ENCODE measurements at places on chromosomes 7 and 10.

DNA sequence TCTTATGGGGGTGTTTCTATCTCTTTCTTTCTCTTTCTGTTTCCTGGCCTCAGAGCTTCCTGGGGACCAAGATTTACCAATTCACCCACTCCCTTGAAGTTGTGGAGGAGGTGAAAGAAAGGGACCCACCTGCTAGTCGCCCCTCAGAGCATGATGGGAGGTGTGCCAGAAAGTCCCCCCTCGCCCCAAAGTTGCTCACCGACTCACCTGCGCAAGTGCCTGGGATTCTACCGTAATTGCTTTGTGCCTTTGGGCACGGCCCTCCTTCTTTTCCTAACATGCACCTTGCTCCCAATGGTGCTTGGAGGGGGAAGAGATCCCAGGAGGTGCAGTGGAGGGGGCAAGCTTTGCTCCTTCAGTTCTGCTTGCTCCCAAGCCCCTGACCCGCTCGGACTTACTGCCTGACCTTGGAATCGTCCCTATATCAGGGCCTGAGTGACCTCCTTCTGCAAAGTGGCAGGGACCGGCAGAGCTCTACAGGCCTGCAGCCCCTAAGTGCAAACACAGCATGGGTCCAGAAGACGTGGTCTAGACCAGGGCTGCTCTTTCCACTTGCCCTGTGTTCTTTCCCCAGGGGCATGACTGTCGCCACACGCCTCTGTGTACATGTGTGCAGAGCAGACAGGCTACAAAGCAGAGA, 12.2 kb downstream of the AQP1 start:
- no peak for DNase-seq

DNA sequence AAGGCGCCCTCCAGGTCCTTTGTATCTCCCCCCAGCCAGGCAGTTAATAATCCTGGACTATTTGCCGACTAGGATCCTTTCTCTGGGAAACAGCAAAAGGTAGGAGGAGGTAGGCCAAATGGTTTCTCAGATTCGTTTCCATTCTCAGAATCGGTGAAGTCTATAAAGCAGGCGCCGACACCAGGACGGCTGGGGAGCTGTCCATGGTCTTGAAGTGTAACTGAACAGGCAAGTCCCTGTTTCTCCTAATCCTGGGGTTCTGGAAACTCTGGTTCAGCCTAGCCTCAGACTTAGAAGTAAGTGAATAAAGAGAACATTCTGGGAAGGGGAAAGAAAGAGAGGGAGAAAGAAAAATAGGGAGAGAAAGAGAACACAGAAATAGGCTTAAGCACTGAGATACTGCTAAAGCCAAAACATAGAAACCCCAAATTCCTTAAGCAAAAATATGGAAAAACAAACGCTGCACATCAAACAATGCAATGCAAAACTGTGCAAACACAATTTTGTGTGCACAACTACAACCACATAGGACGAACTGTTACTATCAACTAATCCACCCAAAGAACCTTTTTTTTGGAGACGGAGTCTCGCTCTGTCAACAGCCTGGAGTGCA, 11.1 kb upstream of the INA start:
- DNase-seq, result no peak

DNA sequence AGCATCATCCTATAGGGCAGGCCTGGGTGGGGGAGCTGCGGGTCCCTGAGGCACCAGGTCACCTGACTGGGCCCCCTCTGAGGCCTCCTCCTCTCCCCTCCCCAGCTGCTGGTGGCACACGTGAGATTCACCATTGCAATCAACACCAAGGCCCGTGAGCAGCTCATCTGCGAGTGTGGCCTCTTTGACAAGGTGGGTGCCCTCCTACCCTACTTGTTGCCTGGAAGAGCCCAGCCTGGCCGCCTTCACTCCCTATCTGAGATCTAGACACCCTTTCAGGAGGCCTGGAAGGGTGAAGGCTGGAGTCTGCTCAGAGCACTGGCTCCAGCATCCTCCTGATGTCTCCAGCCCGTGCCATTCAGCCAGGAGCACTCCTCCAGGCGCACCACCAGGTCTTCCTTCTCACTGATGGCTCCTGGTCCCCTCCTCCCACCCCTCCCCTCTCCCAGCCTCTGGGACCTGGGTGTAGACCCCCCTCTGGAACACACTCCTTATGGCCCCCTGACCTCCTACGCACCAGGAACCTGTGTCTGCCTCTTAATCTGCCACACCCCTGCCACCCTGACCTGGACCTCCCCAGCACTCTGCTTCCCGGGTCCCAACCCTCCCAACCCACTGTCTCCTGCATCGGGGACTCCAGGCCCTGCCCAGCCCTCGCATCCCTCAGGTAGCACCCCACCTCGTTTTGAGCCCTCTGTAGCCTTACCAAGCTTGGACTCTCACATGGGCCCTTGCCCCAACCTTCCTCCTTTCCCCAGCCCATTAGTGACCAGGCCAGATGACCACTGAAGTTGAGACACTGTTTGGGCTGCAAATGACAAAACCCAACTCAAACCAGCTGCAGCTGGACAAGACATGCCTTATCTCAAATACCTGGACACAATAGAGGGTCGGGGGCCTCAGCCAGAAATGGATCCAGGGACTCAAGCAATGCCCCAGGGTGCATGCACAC, 67.5 kb downstream of the ALOX5 start:
- no peak for DNase-seq

DNA sequence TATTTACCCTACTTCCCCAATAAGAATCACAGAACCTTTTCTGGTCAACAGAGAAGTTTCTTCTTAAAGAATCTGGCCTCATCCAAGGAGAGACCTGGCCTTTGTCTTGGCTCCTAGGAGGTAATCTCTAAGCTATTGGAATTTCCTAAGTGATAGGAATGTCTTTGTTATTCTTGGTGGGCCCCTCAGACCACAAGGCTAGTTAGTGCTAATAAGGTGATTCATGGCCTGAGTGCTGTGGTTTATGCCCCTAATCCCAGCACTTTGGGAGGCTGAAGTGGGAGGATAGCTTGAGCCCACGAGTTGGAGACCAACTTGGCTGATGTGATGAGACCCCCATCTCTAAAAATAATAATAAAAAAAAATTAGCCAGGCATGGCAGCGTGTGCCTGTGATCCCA, 60.0 kb upstream of the CYP2C18 start:
- DNase-seq, result no peak

DNA sequence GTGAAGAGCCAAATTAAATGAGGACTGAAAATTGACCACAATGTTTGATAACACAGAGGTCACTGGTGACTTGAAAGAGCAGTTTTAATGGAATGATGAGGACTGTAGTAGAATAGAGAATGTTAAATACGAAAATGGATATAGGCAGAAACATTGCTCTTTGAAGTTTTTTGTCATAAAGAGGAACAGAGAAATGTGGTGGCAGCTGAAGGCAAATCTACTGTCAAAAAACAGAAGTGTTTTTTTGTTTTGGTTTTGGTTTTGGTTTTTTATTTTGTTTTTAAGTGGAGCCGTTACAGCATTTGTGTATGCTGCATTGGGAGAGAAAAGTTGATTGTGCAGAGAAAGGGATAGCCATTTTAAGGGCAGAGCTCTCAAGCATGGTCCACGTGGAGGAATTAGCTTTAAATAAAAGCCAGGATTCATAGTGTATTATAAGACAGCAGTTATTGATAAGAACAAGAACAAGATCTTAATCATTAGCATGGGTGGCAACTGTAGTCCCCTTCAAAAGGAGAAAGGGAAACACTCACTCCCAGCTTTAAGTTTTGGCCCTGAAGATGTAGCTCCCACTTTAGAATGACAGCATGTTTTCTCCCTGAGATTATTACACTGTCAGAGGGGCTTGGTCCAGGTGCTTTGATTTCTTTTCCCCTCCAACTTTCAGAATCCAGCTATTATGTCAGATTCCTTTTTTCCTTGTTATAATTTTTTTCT, 156.7 kb upstream of the BET1 start:
- no peak for DNase-seq

GRCh38 chr7:87475359-87476178, at the start of gene ABCB4:
ABCB4 (minus strand) TSS chr7:87475680; CDS start chr7:87475465, 215 bp downstream.
- no peak for DNase-seq

DNA sequence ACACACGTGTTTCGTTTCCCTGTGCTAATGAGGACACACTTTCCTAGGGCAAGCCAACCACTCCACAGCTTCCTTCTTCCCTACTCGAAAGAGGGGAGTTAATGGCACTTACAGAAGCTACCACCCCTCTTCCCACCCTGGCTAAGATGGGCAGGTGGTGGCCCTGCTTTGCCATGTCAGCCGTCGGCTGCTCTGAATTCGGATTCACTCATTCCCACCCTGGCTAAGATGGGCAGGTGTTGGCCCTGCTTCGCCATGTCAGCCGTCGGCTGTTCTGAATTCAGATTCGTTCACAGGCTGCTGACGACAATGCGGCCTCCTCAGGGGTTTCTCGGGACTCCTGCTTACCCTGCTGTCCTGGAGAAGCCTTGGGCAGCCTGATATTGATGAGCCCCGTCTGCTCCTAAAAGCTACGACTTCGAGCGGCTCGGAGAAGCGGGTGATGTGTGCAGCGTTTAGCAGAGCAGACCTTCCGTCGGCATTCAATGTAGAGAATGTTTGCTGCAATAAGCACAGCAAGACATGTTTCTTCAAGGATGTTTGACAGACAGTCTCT, 56.2 kb upstream of the PPP2R2D start:
- no peak for DNase-seq

- peak; percentile 2 for DNase-seq
Observed at GRCh38 chr7:44629829-44630522, 23.5 kb downstream of the OGDH start.

- DNase-seq, result no peak
Observed at GRCh38 chr10:20254078-20254477, 437.8 kb downstream of the PLXDC2 start.

- no peak for DNase-seq
Observed at GRCh38 chr10:13046851-13047528, 45.5 kb upstream of the CCDC3 start.

DNA sequence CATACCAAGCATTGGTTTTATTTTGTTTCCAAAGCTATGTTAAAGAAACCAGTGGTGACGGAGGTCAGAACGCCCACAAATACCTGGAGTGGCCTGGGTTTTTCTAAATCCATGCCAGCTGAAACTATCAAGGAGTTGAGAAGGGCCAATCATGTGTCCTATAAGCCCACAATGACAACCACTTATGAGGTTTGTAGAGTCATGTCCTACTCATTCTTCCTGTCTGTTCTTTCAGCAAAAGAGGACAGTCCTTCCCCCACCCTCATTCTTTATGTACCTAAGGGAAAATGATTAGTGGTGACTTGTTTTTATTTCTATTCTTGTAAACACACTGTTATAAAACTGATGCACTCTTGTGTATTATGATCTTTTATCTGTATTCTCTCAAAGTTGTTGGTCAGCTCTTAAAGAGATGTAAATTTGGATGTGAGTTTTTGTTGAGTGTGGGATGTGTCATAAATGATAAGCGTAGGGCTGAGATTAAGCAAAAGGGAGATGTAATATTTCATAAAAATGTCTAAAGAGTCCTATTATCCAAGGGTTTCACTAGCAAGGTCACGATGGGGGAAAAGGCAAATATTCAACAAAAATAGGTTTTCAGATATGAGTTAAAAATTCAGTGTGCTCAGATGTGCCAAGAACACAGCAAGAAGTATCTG, 294.4 kb downstream of the BICC1 start:
- no peak for DNase-seq

DNA sequence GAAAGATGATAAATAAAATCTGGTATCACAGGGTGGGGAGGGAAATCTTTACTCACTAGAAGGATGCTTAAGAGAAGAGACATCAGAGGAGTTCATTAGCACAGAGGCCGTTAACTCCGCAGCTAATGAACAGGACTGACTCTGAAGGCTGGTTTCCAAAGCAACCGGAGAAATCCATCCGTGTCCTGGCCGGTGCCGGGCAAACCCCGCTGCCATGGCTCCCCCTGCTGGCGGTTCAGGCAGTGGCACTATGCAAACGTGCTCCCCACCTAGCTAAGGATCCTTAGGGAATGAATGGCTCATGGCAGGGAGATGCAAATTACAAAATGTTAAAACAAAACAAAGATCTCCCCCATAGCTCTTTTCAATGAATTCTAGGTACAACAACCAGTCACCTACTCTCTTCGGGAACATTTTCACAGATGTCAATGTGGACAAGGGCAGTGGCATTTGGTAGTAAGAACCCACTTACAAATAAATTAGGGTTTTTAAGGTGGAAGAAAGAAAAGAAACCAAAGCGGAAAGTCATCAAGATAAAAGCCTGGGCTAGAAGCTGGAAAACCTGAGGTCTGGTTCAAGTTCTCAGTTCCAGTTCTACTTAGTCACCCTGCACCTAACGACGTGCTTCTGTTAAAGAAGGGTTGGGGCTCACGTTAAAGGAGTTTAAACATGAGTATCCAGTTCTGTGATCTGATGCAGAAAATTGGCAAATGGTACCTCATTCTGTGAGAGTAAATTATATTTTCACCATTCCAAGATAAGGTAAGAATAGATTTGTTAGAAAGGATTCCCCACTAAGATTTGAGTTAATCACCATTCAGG, 138.2 kb downstream of the SVIL start:
- no peak for DNase-seq

GRCh38 chr10:32650246-32650655, 204.3 kb downstream of the CCDC7 start:
- DNase-seq, result no peak

DNA sequence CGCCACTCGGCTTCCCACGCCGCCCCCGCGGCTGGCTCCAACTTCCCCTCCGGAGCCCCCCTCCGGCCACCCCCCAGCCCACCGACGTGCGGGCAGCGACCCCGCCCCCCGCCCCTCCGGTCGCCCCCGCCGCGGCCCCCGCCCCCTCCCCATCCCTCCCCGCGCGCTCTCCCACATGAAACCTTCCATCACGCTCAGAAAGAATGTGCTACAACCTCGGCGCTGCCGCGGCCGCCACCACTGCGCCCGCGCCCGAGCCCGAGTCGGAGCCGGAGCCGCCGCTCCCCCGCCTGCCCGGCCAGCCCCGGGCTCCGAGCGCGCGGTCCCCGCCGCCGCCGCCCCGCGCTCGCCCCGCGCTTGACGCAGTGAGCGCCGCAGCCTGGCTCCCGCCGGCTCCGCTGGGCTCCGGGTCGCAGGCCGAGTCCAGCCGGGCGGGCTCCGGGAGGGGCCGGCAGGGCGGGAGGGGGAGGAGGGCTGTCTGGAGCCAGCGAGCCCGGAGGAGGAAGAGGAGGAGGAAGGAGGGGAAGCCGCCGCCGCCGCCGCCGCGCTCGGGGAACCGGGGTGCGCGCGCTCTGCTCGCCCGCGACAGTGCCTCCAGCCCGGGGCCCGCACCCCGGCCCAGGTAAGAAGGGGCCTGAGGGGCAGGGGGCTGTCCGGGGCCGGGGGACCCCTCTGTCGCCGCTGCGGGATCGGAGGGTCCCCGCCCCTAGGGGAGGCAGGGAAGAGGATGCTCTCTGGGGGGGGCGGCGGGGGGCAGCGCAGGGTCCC, 4.3 kb upstream of the ELFN1 start:
- DNase-seq, result no peak
